ENCODE measurements at places on chromosomes 1 and 21. TPM values are rescaled to one million over a fixed set of nuclear protein-coding genes. Genes with fewer than 3 reads are reported as not detected.

C1orf116 gene
- total RNA-seq: 24.6 TPM

- DNase-seq: no peak
Observed at GRCh38 chr1:207913951-207914350, 3.0 kb upstream of the CD34 start.

DNA sequence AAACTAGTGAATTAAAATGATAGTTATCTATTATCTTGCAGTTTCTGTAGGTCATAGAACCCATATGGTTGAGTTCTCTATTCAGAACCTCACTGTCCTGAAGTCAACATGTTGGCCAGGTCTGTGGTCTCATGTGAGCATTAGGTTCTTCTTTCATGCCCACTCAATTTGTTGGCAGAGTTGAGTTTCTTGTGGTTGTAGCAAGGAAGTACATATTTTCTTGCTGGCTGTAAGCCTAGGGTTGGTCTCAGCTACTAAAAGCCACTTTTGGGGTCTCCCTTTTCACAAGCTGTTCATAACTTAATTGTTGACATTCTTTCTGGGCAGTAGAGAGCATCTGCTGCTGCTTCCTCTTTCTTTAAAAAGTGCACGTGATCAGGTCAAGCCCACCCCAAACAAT, 1165.1 kb upstream of the NCAM2 start:
- no peak for DNase-seq

LGR6 gene
- total RNA-seq: 7.0 TPM

OVAAL gene
- not detected for total RNA-seq
